Right lobe of liver (tissue), 6 donors: ENCODE measurements at places on chromosomes 6 and 20. TPM values are rescaled to one million over a fixed set of nuclear protein-coding genes. Genes with fewer than 3 reads are reported as not detected.
A peak's percentile ranks its signal among the peaks of the same experiment; 100 is the strongest.

The RIMS4 gene
- not detected for total RNA-seq

DNA sequence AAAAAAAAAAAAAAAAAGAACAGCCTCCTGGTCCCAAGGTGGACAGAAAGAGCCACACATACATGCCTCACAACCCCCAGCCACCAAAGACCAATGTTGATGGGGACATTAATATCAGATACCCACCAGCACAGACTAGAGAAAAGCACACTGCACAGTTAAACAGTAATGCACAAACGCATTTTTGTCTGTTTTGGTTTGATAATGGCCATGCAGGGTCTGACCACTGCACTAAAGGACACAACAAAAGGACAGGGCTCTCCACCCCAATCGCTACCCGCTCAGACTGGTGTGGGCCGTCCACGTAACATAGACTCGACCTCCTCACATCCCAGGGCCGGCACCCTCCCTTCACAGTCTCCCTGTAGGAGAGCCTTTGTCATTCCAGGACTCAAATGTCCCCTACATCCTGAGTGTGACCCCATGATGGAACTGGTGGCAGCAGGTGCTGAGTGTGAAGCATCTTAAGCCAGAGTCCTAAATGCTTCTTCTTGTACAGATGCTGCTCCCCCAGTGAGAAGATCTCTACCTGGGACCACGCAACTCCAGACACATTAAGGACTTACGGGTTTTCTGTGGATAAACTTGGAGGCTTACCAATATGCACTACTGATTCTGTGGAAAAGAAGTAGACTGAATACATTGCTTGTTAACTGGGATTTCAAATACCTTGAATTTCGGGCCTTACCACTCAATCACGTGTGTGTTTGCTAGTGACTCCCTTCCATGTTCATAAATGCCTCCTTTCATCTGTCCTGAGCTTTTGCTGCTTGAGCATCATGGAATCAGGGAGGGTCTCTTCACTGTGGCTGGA, 28.0 kb downstream of the RRBP1 start:
- no peak for DNase-seq
- H3K36me3 ChIP-seq = peaks cover 5% of the 10 kb centered on the region
- no peak overlapping the region for H3K4me3 ChIP-seq
- no peak overlapping the region for H3K27ac ChIP-seq
- peaks cover 3% of the 10 kb centered on the region for H3K4me1 ChIP-seq

DNA sequence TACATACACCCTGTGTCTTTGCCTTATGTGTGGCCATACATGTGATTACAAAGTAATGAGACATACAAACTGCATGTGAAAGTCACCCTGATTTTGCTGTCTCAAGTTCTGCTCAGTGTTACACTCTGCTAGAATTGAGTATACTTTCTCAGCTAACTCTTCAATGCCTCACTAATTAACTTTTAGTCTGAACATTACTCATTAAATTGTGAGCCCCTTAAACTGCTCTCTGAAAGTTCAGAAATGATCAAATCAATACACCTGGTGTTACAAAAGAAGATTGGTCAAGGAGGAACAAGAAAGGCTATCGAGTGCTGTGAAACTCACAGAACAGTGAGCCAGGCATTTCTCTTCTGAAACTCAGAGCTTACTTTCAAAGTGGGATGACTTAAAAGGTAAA, 71.3 kb downstream of the MKKS start:
- H3K27ac ChIP-seq = no peak overlapping the region
- DNase-seq = no peak
- H3K36me3 ChIP-seq = no peaks in the 10 kb centered on the region
- H3K4me3 ChIP-seq = no peak overlapping the region
- H3K27me3 ChIP-seq = no peaks in the 10 kb centered on the region

DNA sequence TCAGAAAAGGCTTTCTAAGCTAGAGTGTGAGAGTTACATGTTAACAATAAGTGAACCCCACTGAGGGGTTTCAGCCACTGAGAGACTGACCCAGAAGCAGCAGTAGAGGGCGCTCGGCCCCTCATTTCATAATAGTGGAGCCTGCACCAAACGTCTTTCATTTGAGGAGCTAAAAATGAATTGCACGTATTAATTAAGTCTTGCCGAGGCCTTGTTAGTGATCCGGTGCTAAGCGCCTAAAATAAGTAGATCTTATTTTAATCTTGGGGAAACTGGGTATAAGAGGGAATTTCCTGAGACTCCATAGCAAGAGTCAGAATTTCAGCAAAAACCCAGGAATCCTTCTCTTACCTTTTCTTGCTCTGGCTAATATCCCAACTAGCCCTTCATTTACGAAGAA, 209.7 kb downstream of the FARS2 start:
- H3K27ac ChIP-seq = no peak overlapping the region
- no peak for DNase-seq
- H3K27me3 ChIP-seq = no peaks in the 10 kb centered on the region
- no peaks in the 10 kb centered on the region for H3K4me1 ChIP-seq

The BTNL2 gene
- total RNA-seq = not detected

DNA sequence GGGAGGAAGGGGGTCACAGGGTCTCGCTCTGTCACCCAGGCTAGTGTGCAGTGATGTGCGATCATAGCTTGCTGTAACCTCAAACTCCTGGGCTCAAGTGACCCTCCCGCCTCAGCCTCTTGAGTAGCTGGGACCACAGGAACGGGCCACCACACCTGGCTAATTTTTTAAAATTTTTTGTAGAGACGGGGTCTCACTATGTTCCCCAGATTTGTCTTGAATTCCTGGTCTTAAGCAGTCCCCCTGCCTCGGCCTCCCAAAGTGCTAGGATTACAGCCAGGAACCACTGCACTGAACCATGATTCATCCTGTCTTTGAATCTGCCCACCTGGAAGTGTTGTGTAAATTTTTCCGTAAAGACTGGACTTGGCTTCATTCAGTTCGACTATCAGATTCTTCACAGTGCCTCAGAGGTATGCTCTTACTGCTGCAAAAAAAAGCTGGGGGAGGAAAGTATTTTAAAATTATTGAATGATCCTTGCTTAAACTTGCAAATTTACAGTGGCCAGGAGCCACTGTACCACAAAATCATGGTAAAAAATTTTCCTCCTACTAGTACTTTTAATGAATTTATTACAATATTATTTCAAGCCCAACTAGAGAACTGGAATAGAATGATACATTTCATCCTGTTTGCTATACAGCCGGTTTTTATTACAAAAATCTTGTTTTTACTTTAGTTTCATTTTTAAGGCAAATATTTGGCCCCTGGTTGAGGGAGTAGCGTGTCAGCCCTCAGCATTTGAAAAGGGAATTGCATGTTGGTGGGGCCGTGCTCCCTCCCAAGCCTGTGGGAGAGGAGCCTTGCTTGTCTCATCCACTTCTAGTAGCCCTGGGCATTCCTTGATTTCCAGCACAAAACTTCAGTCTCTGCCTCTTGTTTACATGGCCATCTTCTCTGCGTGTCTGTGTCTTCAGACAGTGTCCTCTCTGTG, 202.5 kb upstream of the SGK1 start:
- H3K27me3 ChIP-seq = no peaks in the 10 kb centered on the region
- H3K4me3 ChIP-seq = peak overlapping the region; percentile 24
- no peaks in the 10 kb centered on the region for H3K4me1 ChIP-seq
- no peak for DNase-seq
- peak overlapping the region; percentile 66 for H3K27ac ChIP-seq

The FHL5 gene
- not detected for total RNA-seq

The BPIFB1 gene
- total RNA-seq = not detected

GRCh38 chr20:34621383-34622367, 55.2 kb downstream of the PIGU start:
- no peaks in the 10 kb centered on the region for H3K27me3 ChIP-seq
- no peak overlapping the region for H3K27ac ChIP-seq
- H3K4me3 ChIP-seq = no peak overlapping the region
- no peak for DNase-seq
- H3K4me1 ChIP-seq = no peaks in the 10 kb centered on the region

GRCh38 chr6:135586844-135587243, 89.3 kb upstream of the AHI1 start:
- H3K4me1 ChIP-seq = no peaks in the 10 kb centered on the region
- no peak overlapping the region for H3K4me3 ChIP-seq
- no peak overlapping the region for H3K27ac ChIP-seq
- H3K36me3 ChIP-seq = no peaks in the 10 kb centered on the region

GRCh38 chr6:105753207-105753606, 332.9 kb upstream of the PRDM1 start:
- H3K36me3 ChIP-seq = no peaks in the 10 kb centered on the region
- no peak overlapping the region for H3K27ac ChIP-seq
- no peaks in the 10 kb centered on the region for H3K27me3 ChIP-seq
- DNase-seq = no peak
- H3K4me3 ChIP-seq = no peak overlapping the region
- H3K4me1 ChIP-seq = peaks cover 6% of the 10 kb centered on the region

DNA sequence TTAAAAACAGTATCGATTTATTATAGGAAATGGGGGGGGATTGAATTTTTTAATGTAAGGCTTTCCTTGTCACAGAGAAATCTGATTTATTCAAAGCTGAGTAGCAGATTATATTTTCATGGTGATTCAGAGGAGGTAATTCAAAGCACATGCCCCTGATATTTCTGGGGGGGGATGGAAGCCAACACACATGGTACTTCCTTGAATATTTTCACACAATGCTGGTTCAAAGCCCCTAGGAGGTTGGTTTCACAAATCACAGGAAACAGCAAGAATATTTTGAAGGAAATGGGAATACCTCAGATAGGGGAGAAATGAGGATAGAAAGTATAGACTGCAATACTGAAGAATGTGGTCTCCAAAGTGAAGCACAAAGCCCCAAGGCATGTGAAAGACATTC, 98.8 kb downstream of the RTN4IP1 start:
- no peak for DNase-seq
- H3K27ac ChIP-seq = no peak overlapping the region
- H3K36me3 ChIP-seq = no peaks in the 10 kb centered on the region

DNA sequence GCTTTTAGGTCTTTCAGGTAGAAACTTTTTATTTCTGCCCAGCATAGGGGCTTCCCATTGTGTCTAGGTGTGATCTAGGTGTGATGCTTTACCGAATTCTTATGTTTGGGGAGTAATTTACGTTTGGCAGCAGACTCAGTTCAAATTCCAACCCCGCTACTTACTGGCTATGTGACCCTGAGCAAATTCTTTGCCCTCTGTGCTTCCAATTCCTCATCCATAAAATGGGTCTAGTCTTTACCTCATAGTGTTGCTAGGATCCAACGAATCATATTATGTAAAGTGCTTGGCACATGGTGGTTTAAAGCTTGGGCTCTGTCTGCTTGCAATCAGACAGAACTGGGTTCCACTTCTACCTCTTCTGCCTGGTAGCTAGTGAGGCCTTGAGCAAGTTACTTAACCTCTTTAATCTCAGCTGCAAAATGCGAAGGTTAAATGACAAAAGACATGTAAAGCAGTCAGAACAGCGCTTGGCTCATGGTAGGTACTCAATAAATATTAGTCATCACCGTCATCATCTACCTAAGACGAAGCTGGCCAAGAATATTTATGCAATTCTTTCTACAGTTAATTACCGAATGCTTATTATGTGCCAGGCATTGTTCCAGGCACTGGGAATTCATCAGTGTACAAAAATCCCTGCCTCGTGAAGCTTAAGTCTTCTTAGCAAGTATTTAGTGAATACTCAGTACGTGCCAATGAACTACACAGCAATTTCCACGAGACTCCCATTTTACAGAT, 1.0 kb downstream of the NSFL1C start:
- peak overlapping the region; percentile 78 for H3K27ac ChIP-seq
- no peak for DNase-seq
- peaks cover 24% of the 10 kb centered on the region for H3K4me1 ChIP-seq
- H3K4me3 ChIP-seq = peak overlapping the region; percentile 98
- H3K36me3 ChIP-seq = no peaks in the 10 kb centered on the region
- no peaks in the 10 kb centered on the region for H3K27me3 ChIP-seq

The NUDT3 gene
- total RNA-seq = 15.1 TPM

- H3K27me3 ChIP-seq = no peaks in the 10 kb centered on the region
- DNase-seq = no peak
- H3K4me3 ChIP-seq = no peak overlapping the region
- H3K27ac ChIP-seq = no peak overlapping the region
- H3K4me1 ChIP-seq = no peaks in the 10 kb centered on the region
- H3K36me3 ChIP-seq = no peaks in the 10 kb centered on the region
These were observed 470.6 kb upstream of the AGPAT4 start for GRCh38 chr6:161744211-161745067.

DNA sequence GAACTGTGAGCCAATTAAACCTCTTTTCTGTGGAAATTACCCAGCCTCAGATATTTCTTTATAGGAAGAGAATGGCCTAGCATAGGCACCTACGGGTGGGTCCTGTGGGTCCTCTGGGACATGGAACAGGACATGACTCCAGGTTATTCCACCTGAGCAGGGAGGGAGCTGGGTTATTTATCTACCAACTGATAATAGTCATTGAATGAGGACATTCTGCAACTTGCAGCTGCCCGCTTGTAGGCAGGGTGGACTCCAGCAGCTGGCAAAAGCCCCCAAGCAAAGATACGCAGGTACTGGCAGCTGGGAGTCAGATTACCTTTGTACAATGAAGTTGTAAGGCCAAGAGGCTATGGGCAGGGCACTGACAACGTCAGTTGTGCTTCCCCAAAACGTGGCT, 1.4 kb upstream of the BANF2 start:
- no peaks in the 10 kb centered on the region for H3K36me3 ChIP-seq
- no peak for DNase-seq
- no peaks in the 10 kb centered on the region for H3K27me3 ChIP-seq
- H3K27ac ChIP-seq = no peak overlapping the region

- H3K27ac ChIP-seq = no peak overlapping the region
- no peak overlapping the region for H3K4me3 ChIP-seq
- H3K27me3 ChIP-seq = no peaks in the 10 kb centered on the region
- H3K4me1 ChIP-seq = no peaks in the 10 kb centered on the region
- peaks cover 15% of the 10 kb centered on the region for H3K36me3 ChIP-seq
These were observed 6.8 kb upstream of the USP49 start for GRCh38 chr6:41901882-41902519.

The TNFRSF21 gene
- 1.9 TPM for total RNA-seq

DNA sequence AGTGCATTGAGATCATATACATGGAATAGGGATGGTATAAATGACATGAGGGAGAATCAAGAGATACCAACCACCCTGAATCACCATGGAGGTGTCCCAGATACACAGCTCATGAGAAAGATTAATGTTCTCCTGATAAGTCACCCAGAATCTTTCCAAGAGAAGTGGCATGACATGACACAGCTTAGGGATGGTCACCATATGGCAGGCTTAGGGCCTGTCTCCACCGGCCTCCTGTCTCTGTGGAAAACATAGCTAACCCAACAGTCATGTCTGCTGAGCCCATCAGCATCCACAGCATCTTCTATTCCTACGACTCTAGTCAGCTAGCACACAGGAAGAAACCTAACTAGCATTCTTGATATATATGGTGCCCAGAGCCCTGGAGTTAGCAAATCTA, 133.3 kb downstream of the IPCEF1 start:
- H3K27ac ChIP-seq = no peak overlapping the region
- no peak overlapping the region for H3K4me3 ChIP-seq
- no peaks in the 10 kb centered on the region for H3K36me3 ChIP-seq

The DNAH8 gene
- total RNA-seq = not detected

- no peak overlapping the region for H3K27ac ChIP-seq
- H3K27me3 ChIP-seq = no peaks in the 10 kb centered on the region
- DNase-seq = no peak
- no peaks in the 10 kb centered on the region for H3K36me3 ChIP-seq
These were observed 22.0 kb downstream of the SOX4 start for GRCh38 chr6:21615504-21615903.

The EGFL8 gene
- total RNA-seq = 3.3 TPM
